ENCODE measurements at places on chromosomes 6 and 20. TPM values are rescaled to one million over a fixed set of nuclear protein-coding genes. Genes with fewer than 3 reads are reported as not detected.

The ULBP2 gene
- not detected for total RNA-seq

GRCh38 chr6:46015119-46015968, at the start of gene CLIC5:
CLIC5 (minus strand) TSS chr6:46015860; CDS start chr6:46015542, 318 bp downstream.
- H3K4me3 ChIP-seq = peak within 1 kb of the TSS; percentile 38
- peaks cover 48% of the 10 kb centered on the region for H3K4me1 ChIP-seq
- peak within 1 kb of the TSS; percentile 77 for H3K27ac ChIP-seq
- no peaks in the 10 kb centered on the region for H3K36me3 ChIP-seq
- peak; percentile 82 for DNase-seq
- H3K27me3 ChIP-seq = peaks cover 34% of the 10 kb centered on the region

DNA sequence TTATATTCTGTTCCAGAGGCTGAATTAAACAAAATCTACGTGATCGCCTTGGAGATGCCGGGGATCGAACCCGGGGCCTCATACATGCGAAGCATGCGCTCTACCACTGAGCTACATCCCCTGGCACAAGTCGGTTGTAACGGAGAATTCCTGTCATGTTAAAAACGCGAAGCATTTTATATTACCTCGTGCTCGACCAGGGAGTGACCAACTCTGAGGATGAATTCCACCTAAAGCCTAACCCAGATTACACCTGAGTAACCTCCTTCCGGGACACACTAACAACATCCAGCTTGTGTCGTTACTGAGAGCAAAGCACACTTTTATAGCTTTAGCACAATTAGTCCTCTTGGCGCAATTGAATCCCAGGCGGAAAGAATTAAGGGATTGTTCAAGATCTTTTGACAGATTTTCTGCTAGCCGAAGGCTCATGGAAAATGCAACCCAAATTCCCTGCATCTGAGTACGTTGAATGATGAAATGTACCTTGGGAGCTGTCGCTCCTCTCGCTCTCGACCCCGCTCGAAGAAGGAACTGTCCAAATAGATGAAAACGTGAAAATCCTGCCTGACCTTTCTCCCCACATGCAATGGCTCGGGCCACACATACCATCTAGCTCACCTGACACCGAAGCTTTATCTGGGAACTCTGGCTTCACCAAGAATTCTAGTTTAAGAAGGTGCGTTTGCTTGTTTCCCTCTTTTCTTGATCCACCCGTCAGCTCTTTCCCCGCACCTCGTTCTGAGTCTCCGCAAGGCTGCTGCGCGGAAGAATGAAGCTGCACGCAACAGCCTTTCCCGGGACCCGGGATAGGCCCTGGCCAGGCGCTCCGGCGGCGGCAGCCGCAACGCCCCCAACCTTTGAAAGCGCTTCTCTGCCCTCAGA, 148.3 kb downstream of the GPX5 start:
- H3K27me3 ChIP-seq = peaks cover 90% of the 10 kb centered on the region
- no peak for DNase-seq
- peaks cover 9% of the 10 kb centered on the region for H3K4me1 ChIP-seq
- no peak overlapping the region for H3K4me3 ChIP-seq
- no peak overlapping the region for H3K27ac ChIP-seq

DNA sequence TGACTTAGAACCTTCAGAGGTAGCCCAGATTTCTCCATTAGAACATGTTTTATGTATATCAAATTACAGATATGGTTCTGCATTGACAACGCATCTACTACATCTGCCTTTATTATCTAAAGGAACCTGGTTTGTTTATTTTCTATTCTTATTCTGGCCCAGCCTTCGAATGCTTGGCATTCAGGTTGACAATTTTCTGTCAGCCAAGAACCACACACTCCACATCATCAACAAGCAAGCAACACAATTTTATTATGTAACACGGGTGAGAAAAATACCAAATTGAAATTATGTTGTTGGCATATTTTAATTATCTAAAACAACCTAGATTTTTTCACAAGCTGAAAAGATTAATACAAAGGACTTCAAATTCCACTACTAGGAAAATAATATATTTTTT, 14.6 kb downstream of the MAP3K5 start:
- no peak for DNase-seq
- no peaks in the 10 kb centered on the region for H3K36me3 ChIP-seq
- peaks cover 63% of the 10 kb centered on the region for H3K4me1 ChIP-seq
- no peaks in the 10 kb centered on the region for H3K27me3 ChIP-seq

DNA sequence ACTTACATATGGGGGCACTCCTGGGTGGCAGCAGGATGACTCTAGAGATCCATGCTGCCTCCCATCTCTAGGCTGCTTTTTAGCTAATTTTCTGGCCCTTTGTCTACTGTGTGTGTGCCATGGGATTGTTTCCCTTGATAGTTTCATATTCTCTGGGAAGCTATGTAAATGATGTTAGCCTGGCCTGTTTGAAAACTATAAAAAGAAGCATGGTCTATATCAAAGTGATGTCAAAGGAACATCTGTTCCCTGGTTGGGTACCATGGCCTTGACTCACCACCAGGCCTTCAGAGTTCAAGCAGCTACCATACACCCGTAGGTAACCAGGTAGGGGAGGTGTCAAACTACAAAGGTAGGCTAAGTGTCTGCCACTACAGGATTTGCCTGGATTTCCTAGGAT, 310.4 kb downstream of the FRK start:
- H3K27ac ChIP-seq = no peak overlapping the region
- DNase-seq = no peak
- no peaks in the 10 kb centered on the region for H3K4me1 ChIP-seq
- H3K36me3 ChIP-seq = no peaks in the 10 kb centered on the region

The TINAG gene
- total RNA-seq = not detected

DNA sequence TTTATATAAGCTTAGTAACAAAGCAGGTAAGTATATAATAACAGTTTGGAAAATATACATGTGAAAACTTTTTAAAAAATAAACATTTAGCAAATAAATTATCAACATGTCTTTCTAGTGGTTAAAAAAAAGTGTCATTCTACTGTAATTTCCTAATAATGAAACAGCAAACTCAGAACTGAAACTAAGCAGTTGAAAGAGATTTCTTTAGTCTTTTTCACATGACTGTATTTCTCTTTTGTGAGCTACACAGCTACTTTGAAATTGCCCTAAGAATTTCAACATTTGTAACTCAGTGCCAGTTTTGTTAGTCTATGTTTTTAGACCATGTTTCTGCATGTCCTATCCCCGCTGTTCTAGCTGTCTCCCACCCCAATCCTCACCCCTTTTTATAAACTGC, 28.4 kb upstream of the SDHAF4 start:
- no peaks in the 10 kb centered on the region for H3K27me3 ChIP-seq
- DNase-seq = no peak
- H3K36me3 ChIP-seq = peaks cover 4% of the 10 kb centered on the region
- no peaks in the 10 kb centered on the region for H3K4me1 ChIP-seq

DNA sequence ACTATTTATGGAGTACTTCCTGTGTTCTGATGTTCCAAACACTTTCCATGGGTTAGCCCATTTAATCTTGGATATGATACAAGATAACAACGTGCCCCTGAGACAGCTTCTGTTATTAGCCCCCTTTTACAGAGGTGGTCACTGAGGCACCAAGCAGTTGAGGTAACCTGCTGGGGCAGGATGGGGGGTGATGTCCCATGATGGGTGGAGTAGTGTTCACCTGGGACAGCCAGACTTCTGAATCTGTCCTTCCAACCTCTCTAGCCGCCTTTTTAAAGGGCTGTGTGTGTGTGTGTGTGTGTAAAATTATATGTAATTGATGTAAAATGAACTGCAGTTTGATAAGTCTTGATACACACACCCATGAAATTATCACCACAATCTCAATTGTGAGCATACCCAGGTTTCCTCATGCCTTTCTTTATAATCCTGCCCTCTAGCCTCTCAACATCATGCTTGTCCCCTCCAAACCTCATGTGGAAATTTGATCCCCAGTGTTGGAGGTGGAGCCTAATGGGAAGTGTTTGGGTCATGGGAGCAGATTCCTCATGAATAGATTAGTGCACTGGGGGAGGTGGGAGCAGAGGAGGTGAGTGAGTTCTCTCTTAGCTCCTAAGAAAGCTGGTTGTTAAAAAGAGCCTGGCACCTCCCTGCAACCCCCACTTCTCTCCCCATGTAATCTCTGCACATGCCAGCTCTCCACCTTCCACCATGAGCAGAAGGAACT, 39.2 kb downstream of the PLAGL2 start:
- no peaks in the 10 kb centered on the region for H3K27me3 ChIP-seq
- peak; percentile 10 for DNase-seq
- H3K36me3 ChIP-seq = no peaks in the 10 kb centered on the region
- no peak overlapping the region for H3K27ac ChIP-seq
- no peaks in the 10 kb centered on the region for H3K4me1 ChIP-seq
- no peak overlapping the region for H3K4me3 ChIP-seq

The CST4 gene
- not detected for total RNA-seq

DNA sequence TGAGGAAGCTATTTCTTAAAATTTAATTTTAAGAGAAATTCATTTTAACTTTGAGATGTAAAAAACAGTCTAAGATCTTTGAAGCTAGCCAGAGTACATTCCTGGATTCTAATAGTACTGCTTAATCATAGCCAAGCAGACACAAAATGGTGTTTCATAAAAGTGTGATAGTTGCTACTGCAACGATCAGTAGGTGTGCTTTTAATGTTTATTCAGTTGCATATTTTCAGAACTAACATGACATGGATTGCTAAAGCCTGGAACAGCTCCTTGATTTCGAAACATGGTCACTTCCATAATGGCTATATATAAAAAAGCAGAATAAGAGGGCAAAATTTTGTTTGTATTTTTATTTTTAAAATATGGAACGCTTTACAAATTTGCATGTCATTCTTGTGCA, 35.5 kb downstream of the SESN1 start:
- DNase-seq = no peak
- H3K4me1 ChIP-seq = peaks cover 37% of the 10 kb centered on the region
- no peaks in the 10 kb centered on the region for H3K27me3 ChIP-seq
- H3K4me3 ChIP-seq = no peak overlapping the region
- H3K36me3 ChIP-seq = no peaks in the 10 kb centered on the region

The PIM1 gene
- total RNA-seq = 142 TPM

DNA sequence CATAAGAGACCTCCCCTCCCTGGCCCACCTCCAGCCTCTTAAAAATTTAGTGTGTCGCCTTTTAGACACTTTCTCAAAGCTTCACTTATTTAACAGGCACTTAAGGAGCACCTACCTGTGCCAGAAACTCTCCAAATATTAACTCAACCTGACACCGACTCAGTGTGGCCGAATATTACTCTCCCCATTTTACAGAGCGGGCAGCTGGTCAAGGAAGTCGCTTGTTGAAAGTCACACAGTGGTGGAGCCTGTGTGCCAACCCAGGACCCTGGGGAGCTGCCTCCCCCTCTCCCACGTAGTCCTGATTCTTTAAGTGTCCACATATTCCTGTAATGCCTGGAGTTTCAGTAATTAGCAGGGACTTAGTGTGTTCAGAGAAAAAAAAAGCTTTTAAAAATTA, 1.0 kb upstream of the PMEPA1 start:
- peaks cover 14% of the 10 kb centered on the region for H3K4me1 ChIP-seq
- H3K27ac ChIP-seq = peak overlapping the region; percentile 90
- DNase-seq = no peak
- no peaks in the 10 kb centered on the region for H3K27me3 ChIP-seq
- no peaks in the 10 kb centered on the region for H3K36me3 ChIP-seq
- H3K4me3 ChIP-seq = peak overlapping the region; percentile 81

DNA sequence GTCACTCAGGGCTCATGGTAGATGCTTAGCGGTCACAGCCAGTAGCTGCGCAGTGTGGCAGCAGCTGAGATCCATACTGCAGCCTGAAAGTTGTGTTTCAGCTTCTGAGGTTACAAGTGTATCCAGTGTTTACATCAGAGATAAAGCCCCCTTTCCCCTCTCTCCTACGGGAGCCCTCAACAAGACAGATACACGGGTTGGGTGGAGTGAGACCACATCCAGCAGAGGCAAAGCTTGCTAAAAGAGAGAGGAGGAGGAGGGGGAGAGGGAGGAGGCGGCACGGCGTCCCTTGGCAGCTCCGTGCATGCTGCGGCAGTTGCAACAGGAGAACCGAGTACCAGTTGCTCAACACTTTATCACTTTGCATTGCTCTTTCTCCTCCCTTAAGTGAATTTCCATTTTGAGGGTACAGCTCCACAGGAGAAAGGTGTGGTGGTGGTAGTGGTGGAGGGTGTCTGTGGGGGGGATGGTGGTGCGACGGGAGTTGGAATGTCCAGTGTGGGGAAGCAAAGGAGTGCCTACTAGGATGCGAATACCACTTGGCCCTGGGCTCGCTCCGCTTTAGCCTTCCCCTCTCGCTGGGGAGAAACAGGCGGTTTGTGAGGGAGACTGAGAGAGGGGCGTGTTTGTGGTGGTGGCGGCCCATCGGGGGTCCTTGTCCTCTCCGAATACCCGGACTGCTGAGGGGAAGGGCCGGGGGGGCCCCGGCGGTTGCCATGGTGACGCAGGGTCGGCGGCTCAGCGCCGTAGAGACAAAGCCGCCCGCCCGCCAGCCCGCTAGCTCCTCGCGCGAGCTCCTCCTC, 405 bp upstream of the RNF182 start:
- H3K27ac ChIP-seq = no peak overlapping the region
- H3K4me3 ChIP-seq = no peak overlapping the region
- no peaks in the 10 kb centered on the region for H3K36me3 ChIP-seq
- no peak for DNase-seq

The SLC26A8 gene
- total RNA-seq = 6.7 TPM

GRCh38 chr6:38239719-38240451, 399.8 kb downstream of the BTBD9 start:
- H3K4me3 ChIP-seq = no peak overlapping the region
- no peaks in the 10 kb centered on the region for H3K36me3 ChIP-seq
- H3K4me1 ChIP-seq = no peaks in the 10 kb centered on the region
- no peak for DNase-seq

The MAK gene
- 1.4 TPM for total RNA-seq

DNA sequence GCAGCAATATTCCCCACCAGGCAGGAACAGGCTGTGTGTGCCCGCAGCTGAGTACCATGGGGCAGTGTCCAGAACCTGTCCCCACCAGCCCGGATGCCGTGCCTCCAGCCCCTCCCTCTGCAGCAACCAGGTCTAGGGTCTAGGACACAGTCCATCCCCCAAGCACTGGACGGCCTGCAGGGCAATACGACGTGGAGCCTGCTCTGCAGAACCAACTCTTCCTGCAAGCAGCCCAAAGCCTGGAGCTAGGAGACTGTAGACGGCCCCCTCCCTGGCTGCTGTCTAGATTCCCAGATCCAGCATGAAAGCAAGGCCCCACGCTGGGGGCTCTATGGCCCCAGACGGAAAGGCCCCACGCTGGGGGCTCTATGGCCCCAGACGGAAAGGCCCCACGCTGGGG, 128.2 kb upstream of the AFDN start:
- H3K36me3 ChIP-seq = no peaks in the 10 kb centered on the region
- peak overlapping the region; percentile 76 for H3K27ac ChIP-seq
- no peak overlapping the region for H3K4me3 ChIP-seq
- peaks cover 27% of the 10 kb centered on the region for H3K4me1 ChIP-seq

DNA sequence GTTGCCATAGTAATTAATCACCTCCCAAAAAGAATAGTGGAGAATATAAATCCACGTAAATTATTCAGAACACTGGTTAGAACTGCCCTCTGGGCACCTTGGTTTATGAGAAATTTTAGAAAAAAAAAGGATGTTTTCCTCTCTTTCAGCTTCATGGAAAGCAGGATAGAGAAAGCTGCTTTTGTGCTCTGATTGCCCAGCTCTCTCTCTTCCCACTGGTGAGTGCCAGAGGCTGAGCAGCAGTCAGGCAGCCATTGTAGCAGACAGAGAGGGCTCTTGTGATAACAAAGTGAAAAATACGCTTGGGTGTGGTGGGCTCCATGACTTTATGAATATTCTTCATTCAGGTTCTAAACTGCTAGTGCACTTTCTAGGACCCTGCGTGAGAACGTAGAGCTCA, 26.4 kb downstream of the SLC35F1 start:
- no peak overlapping the region for H3K4me3 ChIP-seq
- DNase-seq = no peak
- H3K4me1 ChIP-seq = no peaks in the 10 kb centered on the region
- no peaks in the 10 kb centered on the region for H3K36me3 ChIP-seq

The NTSR1 gene
- 5.5 TPM for total RNA-seq

- DNase-seq = peak; percentile 78
- H3K4me1 ChIP-seq = peaks cover 29% of the 10 kb centered on the region
- no peak overlapping the region for H3K4me3 ChIP-seq
Measured at GRCh38 chr6:109236115-109237076, 141.1 kb downstream of the CEP57L1 start.

The HLA-DQA2 gene
- 22.7 TPM for total RNA-seq

All from spleen (tissue), 13 donors.